ENCODE measurements at places on chromosomes 3 and 15.

DNA sequence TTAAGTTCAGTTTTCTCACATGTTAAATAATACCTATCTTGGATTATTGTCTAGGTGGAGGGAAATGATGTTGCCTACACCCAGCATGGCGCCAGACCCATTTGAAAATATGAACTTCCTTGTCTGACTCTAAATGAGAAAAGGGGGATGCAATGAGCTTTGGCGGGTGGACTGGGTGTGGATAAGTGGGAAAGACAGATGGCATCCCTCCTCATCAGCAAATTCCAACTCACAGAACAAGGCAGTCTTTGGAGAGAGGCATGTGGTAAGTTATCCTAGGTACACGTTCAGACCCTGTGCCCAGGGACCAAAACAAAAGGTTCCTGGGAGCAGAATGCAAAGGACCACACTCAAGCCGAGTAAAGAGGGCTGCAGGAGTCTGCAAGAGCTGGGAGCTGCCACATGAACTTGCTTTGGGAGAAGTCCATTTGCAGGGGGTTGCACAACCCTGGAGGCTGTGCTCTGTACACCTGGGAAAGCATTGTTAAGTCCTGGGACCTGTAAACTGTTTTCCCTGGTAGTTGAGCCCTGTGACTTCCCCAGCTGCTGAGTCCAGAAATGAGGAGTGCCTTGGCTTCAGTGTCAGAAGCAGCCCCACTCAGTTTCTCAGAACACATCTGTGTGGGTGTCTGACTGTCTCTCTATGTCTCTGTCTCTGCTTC is 102.3 kb upstream of the TPM1 start:
- no peak for DNase-seq

GRCh38 chr15:88401996-88402656 is 65.1 kb downstream of the MRPL46 start:
- no peak for DNase-seq

DNA sequence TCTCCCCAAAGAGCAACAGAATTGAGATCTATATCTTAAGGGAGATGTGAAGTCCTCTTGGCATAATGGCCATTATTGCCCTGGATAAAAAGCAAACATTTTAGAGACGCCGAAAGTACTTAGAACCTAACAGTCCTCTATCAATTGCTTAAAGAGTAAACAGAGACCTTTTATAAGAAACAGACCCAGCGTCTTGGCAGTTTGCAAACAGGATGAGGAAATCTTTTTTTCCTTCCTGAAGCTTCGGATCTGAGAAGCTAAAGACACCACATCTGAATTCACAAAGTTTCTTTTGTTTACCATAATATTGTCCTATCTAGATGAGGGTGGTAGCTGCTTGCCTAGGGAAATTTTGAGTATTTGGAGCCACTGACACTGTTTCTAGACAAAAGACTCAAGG is 59.9 kb upstream of the LIMD1 start:
- DNase-seq = no peak

DNA sequence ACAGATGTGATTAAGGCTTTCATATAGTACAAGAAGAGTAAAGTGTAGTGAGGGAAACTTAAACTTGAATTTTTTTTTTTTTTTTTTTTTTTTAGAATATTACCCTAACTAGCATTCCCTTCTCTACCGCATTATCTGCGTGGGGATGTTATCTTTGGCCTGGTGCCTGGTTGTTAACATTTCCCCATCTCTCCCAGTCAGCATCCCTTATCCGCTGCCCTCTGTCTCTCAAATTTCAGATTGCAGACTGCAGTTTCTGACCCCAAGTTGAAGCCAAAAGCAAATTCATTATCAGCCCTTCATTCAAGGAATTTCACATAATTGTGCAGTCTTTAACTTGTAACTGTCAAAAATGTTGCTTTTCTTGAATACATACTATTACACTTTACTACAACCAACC is 353.0 kb downstream of the PLOD2 start:
- DNase-seq = no peak

DNA sequence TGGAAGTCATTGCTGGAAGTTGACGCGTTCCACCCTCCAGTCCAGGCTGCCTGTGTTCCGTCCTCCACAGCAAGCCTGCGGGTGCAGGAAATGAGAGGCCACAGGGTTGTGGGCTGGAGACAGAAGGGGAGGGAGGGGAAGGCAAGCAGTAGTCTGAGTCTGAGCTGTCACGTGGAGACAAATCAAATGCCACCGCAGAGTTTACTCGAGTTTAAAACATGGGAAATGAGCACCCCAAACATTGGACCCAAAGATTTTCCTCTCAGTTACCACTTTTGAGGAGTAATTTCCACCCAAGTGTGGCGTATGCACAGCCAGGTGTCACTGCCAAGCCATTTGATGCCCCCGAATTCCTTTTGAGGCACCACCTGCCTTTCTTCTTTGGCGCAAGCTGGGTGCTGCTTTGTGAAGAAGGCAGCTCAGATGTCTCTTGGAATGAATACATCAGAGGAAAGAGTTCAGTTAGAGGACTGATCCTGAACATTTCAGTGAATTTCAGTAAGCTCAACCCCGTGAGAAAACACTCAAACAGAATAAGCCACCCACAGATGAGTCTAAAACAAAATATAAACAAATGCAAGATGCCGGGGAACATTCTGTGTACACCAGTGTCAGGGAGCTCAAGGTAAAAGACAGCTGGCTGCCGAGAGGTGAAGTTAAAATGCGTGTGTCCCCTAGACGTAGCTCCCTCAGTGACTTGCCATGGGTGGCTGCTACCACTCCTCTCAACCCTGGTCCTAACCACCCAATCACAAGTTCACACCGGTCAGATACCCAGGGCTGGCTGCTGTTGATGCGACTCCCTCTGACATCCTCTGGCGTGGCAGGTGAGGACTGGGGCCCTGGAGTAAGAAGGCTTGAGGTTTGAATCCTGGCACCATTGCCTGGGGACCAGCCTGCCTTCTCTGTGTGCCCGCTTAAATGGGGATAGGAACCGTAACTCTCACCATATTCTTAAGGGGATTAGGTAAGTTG is 203.8 kb downstream of the UACA start:
- no peak for DNase-seq

DNA sequence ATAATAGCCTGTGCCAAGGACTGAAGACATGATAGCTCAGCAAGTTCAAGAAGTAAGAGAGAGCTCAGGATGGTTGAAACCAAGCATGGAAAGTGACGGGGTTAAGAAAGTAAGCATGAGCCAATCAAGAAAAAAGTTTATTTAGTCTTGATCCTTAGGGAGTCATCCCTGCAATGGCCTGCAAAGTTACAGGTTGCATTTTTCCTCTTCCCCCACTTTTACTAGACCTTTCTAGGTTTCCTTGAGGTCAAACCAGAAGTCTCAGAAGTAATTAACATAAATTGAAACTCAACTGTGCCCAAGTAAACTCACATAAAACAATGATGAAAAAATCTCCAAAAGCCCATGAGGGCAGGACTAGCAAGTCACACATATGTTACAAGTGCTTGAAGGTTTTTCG is 250.9 kb downstream of the MAGI1 start:
- DNase-seq = peak; percentile 64

GRCh38 chr3:192652727-192653126 is 74.6 kb downstream of the FGF12 start:
- DNase-seq = no peak

- no peak for DNase-seq
These were observed 65.1 kb downstream of the HCN4 start for GRCh38 chr15:73303636-73304035.

- no peak for DNase-seq
These were observed 23.0 kb upstream of the SSUH2 start for GRCh38 chr3:8667463-8668091.

GRCh38 chr3:74447221-74447620 is 167.2 kb downstream of the CNTN3 start:
- DNase-seq = no peak

- DNase-seq = no peak
These were observed 272.2 kb upstream of the NR2F2 start for GRCh38 chr15:96058103-96058851.

DNA sequence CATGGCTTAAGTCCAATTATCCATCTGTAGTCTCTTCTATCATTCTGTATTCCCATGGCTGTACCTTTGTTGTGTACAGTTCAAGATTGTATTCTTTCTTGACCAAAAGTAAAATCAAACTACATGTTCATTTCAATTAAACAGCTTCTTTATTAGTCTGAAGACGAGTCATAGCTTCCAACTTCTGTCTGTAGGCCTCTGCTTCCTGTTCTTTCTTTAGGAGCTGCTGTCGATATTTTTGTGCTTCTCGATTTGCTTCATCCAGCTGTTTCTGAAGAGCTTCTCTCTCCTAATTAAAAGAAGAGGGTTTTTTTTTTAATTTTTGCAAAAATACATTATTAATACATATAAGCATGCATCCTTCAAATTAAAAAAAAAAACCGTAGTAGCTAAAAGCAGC is 13.0 kb upstream of the HDC start:
- DNase-seq = no peak

- DNase-seq = no peak
These were observed 457.1 kb upstream of the ROBO2 start for GRCh38 chr3:76582632-76583378.

- DNase-seq = peak; percentile 48
These were observed 44.8 kb upstream of the MUC4 start for GRCh38 chr3:195856410-195857084.

DNA sequence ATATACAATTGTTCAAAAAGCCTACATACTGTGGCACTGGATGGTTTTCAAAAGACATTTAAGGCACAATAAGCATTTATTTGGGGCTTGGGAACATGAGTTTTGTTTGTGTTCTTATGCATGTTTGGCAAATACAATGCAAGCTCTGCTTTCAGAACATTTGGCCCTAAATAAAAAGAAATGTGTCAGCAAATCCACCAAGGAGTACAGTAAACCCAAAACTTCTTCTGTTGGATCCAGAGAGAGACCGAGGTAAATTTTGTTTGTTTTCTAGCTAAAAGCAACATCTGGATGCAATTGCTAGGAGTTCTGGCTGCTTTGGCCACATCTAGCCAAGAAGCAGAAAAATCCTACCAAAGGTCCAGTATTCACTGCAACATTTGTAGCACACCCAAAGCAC is 168.8 kb downstream of the DCLK3 start:
- no peak for DNase-seq

DNA sequence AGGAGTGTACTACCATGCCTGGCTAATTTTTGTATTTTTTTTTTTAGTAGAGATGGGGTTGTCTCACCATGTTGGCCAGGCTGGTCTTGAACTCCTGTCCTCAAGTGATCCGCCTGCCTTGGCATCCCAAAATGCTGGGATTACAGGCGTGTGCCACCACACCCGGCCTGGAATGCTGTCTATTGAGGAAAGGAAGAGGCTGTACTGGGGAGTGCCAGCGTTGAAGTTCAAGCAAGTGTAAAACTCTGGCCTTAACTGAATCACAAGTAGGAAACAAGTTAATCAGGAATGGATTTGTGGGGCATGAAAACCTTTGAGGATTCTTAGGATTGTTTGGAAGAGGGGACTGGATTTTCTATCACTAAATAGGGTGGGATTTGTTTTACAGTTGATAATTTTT is 1.4 kb upstream of the SENP2 start:
- no peak for DNase-seq
